ENCODE measurements at places on chromosomes 6 and 20.

GRCh38 chr20:4809707-4810106 is 88.0 kb downstream of the PRND start:
- no peak for DNase-seq

GRCh38 chr6:72040111-72040510 is 153.8 kb downstream of the RIMS1 start:
- DNase-seq = no peak

GRCh38 chr6:105600336-105601260 is 197.7 kb upstream of the PREP start:
- peak; percentile 81 for DNase-seq

GRCh38 chr20:33680686-33681085 is 5.5 kb downstream of the E2F1 start:
- peak; percentile 29 for DNase-seq

GRCh38 chr6:119234457-119234856 is 115.1 kb downstream of the MAN1A1 start:
- no peak for DNase-seq

DNA sequence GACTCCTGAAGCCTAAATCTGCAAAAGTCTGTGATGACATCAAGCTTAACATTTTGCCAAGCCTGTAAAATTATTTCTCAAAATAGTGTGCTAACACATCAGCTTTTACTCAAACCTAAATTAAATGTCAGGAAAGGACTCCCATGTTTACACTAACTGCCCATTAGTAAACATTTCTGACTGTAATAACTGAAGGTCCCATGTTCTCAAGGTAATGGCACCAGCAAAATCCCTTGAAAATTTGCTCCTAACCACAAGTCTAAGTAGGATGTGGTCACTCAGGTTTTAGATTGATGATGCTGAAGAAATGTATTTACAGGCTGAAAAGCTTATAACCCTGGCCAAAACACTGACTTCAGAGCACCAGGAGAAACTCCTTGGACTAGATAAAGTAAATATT is 33.0 kb downstream of the BACH2 start:
- peak; percentile 10 for DNase-seq

DNA sequence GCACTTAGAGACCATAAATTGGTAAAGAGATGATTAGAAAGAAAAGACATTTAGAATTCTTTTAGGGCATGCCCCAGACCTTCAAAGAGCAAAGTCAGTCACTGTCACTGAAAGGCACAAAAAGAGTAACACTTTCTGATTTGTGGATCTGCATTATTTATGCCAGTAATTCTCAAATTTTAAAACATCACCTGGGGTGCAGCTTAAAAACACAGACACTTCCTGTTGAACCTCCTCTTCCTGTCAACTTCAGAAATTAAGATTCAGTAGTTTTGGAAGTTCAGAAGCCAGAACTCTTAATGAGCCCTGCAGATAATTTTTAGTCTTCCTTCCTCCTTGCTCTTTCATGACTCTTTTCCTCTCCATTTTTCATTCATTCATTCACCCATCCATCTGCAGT is 137.5 kb downstream of the NRN1 start:
- DNase-seq = no peak
